ENCODE measurements at places on chromosomes 7 and 10.

DNA sequence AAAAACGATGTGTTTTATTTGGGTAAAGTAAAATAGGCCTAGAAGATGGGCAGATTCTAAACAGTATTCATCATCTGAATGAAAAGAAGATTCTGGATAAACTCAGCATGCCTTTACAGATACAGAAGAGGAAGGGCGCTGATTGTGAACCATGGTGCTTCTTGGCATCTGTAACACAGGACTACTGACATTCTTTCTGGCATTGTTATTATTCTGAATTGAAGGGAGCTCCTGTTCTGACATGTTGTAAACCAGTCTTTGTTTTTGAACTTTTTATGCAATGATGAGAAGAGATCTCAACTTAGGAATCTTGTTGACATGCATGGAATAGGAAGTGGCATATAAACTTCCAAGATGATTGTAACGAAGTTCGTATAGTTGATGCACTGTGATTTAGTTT, 13.5 kb downstream of the RPA3 start:
- no peak for DNase-seq

DNA sequence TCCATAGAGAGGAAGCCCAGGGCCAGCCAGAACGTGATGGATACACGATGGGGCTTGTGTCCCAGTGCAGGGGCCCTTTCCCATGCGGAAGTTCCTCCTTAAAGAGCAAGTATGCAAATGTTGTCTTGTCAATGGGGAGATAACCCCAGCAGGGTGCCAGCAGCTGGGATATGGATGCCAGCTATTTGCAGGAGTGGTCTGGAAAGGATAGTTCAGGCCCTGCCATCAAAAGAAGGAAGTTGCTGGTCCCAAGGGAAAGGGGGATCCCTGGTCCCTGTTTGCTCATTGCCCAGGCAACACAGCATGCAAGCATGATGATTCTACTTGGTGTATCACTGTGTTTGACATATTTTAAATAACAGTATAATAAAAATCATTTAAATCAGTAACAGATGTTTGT, 73.1 kb upstream of the HECW1 start:
- DNase-seq = no peak

- no peak for DNase-seq
Measured at GRCh38 chr7:22627136-22627535, 99.9 kb upstream of the IL6 start.

- no peak for DNase-seq
Measured at GRCh38 chr10:133350283-133350949, 3.2 kb downstream of the PRAP1 start.

GRCh38 chr10:45514291-45515270, 140.6 kb downstream of the ALOX5 start:
- no peak for DNase-seq

DNA sequence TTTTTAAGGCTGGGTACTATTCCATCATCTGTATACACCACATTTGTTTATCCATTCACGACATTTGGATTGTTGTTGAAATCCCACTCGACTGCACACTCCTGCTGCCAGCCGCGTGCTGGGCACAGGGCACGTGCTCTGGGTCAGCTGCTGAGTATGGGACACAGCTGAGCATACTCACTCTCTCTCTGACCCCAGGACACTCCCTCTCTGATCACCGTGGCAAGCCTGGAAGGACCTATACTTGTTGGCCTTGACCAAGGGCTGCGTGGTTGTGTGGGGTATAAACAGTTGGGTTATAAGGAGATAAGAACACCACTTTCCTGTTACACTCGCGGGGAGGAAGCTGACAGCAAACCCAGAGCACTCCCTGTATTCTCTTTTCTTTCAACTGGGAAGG, 153.0 kb upstream of the RHEB start:
- no peak for DNase-seq

DNA sequence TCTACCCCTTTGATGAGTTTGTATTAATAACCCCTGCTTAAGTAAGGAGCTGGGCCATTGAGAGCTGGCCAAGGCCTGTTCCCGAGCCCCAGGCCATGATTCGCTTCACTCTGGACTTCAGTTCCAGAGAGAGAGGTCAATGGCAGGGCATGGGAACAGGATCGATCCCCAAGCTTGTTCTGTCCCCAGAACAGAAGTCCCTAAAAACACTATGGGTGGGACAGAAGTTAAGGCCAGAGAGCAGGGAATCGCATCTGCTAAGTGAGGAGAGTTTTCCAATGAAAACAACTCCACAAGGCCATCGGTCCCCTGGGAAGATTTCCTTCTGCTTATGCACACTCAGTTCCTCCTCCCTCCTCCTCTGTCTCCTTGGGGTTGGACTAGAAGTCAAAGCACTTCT, 159.6 kb downstream of the LSM5 start:
- no peak for DNase-seq

DNA sequence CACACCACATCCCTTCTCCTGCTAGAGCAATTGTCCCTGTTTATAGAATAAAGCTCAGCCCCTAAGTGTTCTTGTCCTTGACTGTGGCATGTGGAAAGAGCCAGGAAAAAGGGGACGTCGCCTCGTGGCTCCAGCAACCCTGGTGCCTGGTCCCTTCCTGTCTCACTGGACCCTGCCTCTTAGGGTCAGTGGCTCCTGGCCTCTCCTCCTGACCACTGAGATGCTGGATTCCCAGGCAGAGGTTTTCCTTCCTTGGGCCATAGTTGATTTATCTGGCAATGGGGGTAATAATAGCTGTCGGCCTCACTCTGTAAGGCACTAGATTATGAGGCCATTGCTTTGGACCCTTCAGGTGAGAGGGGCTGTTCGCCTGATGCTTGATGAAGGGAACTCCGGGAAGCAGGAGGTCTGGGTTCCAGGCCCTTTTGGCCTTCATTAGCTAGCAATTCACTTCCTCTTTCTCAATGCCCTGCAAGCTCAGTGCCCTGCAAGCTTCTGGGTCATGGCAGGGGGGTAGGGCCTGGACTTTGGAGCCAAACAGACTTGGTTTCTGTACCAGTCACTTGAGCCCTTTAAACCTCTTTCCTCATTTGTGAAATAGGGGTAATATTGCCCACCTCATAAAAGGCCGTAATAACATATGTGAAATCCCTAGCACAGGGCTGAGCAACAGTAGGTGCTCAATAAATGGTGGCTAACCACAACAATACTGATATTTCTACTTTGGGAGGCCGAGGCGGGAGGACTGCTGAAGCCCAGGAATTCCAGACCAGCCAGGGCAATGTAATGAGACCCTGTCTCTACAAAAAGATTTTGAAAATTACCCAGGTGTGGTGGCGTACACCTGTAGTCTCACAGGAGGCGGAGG, 1.1 kb downstream of the ASL start:
- no peak for DNase-seq

DNA sequence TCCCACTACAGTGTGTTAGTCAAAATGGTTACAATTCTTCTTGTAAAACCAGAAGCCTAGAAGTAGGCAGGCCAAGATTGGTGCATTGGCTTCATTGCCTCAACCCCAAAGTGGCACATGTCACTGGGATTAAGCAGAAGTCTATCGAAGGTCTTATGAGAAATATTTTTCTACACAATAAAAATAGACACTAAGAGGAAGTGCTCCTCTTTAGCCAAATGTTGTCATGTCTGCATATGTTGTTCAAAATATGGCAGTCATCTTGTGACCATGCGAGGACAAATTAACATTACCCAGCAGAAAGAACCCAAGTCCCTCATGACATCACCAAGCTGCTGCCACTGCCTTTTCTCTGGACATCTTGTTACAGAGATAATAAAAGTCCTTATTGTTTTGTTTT, 6.3 kb upstream of the NSMCE4A start:
- no peak for DNase-seq

- DNase-seq = no peak
Measured at GRCh38 chr7:111743244-111743847, 181.1 kb upstream of the IMMP2L start.

DNA sequence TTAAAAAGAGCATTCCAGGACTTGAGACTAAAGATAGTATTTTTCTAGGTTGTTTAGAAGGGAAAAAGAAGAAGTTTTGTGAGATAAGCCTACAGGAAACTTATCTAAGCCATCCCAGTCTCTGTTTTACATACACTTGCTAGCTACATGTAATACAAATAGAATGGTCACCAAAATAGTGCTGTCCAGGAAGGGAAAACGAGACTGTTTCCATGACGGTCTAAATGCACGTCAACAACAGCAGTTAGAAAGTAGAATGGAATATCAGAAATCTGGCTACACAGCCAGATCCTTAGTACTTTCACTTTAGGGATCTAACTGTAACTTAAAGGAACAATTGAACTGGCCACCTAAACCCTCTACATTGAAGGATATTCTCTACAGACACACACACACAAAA, 117.6 kb downstream of the TSPAN12 start:
- DNase-seq = no peak

DNA sequence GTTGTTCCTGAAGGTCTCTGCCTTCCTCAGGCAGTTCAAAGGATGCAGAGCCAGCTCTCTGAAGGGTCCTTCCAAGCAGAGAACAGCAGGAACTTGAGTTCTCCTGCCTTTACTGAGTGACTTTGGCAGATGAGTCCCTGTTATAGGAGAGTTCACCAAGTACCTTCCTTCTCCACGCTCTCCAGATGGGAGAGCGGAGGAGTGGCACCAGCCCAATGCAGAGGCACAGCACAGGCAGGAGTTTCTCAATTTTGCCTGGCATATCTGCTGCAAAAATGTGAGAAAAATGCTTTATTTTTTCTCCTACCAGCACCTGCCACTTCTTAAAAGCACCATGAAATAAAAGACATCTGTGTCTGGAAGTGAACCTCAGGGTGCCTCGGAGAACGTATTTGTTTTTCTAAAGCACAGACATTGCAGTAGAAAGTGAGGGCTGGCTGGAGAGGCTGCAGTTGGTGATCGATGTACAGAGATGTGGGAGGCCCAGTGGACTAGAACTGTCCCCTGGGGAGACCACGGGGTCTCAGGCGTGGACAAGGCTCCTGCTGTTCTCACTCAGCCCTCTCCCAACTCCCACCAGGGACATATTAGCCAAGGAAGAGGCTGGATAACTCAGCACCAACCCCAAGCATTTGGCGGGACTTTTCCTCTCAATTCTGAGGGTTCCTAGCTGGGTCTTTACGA, 174.5 kb downstream of the WDR37 start:
- no peak for DNase-seq

DNA sequence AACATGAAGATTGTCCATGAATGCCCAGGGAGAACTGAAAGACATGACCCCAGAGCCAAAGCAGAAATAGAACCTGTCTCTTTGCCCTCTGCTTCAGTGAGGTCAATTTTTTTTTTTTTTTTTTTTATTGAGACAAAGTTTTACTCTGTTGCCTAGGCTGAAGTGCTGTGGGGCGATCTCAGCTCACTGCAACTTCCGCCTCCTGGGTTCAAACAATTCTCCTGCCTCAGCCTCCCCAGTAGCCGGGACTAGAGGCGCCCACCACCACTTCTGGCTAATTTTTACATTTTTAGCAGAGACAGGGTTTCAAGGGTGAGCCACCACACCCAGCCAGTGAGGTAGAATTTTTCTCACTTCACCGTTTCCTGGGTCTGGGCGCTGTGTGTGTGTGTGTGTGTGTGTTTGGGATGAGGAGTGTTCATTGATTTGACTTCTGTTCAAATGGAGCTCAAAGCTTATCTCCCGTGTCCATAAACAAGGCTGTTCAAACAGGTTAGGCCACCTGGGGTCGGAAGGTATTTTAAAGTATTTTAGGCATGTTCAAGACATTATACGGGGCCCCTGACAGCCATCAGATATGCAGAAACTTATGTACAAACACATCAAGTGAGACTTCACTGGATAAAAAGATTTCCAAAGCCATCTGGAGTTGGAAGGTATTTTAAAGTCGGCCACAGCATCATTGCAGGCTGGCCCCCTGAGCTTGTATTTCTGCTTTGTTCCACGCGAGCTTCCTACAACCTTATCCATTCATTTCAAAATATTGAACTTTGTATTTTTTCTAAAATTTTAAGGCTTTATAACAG, 93.8 kb downstream of the MAP3K8 start:
- DNase-seq = peak; percentile 20

GRCh38 chr10:128318366-128318765, 192.1 kb upstream of the MKI67 start:
- DNase-seq = no peak

GRCh38 chr10:25815999-25816768, 117.8 kb upstream of the MYO3A start:
- DNase-seq = no peak

DNA sequence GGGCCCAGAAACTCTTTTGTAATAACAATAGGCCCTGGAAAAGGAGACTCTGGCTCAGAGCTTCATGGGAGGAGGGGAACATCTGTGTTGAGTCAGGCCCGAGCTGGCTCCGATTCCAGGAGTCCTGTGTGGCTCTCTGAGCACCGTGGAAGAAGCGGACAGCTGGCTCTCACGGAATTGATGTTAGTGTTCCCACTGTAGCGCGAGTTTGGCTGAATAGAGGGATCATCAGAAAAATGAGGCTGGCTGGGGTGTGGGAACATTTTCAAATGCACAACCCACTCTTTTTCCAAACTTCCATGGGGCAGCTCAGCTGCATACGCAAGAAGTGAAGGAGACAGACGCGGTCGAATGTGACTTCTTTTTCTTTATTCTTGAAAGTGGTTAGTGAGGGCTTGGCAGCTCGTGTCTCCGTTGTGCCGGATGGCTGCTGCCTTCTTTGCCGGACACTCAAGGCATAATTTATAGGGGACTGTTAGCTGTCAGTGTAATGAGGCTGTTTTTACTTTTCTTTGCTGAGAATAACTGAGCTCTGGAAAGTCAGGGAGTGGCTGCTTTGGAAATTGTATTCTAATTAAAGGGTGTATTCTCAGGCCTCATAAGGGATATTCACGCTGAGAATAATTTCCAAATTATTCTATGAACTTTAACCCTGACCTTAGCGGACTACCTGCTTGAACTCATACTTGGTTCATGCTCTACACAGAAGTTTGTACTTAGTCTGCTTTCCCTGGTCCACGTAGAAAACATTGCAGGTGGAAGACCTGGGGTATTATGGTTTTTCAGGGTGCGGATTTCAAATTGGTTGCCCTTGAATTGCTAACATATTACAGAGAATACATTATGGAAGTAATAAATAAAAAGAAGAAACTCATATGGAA, 23.1 kb downstream of the MDFIC start:
- DNase-seq = no peak

DNA sequence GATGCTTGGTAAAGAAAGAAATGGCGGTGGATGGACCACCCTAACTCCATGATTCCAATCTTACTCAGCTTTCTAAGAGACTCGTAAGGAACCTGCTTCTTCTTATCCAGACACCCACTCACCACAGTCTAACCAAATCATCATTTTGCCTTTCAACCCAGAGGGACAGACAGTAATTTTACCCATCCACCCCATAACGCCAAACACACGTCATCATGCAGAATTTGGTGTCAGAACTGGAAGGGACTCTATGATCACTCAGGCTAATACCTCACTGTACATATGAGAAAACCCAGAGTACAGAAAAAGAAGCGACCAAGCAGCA, 388 bp downstream of the ECD start:
- no peak for DNase-seq

- no peak for DNase-seq
Measured at GRCh38 chr7:24392774-24393173, 108.8 kb downstream of the NPY start.

GRCh38 chr10:77036993-77037734, 600.4 kb downstream of the KCNMA1 start:
- no peak for DNase-seq

- DNase-seq = no peak
Measured at GRCh38 chr7:106260136-106260561, 24.6 kb downstream of the NAMPT start.
